Stimulated activated CD4-positive, alpha-beta T cell treated with anti-CD3 and anti-CD28 coated beads, Interleukin-4, amount 100 ng/mL, for 48 hours (primary cell): ENCODE measurements at places on chromosomes 11 and 22.

- no peak for DNase-seq
Observed at GRCh38 chr11:10646681-10647355, 46.7 kb downstream of the IRAG1 start.

GRCh38 chr11:12243911-12244550, 133.3 kb upstream of the PARVA start:
- no peak for DNase-seq

- DNase-seq = no peak
Observed at GRCh38 chr11:35160246-35160824, 21.4 kb downstream of the CD44 start.

DNA sequence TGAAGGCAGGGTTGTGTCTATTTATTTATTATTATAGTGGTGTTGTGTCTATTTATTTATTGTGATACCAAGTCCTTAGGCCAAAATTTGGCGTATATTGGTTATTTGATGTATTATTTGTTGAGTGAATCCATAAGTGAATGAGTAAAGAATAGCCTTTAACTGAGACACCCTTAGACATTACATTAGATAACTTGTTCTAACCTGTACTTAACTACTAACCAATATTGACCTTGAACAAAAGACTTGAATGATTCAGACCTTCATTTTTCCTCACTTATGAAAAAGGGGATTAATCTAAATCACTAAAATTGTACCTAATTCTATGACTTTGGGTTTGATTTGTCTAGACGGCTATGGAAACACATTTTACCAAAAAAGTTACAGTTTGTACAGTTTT, 370.5 kb downstream of the JRKL start:
- DNase-seq = no peak

GRCh38 chr11:12207384-12208150, 97.2 kb downstream of the MICAL2 start:
- peak; percentile 63 for DNase-seq

- DNase-seq = no peak
Observed at GRCh38 chr11:70522593-70523311, 124.4 kb downstream of the CTTN start.

- DNase-seq = no peak
Observed at GRCh38 chr22:50264104-50264745, 2.7 kb upstream of the MAPK12 start.

DNA sequence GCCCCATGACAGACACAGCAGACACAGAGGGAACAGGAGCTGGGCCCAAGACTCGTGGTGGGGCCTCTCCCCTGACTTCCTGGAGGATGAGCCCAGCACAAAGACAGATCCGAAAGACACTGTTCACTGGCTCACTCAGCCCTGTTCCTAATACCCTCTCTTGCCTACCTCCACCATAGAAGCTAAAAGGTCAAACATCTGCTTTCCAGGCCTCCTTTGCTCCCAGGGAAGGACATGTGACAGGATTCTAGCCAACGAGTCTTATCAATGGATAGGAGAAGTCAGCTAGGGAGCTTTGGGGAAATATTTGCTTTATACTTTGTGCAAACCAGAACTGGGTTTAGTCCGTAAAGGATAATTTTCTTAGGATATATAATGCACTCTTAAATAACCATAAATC, 8.4 kb upstream of the CLMP start:
- DNase-seq = no peak

GRCh38 chr22:24190596-24191208, 9.4 kb downstream of the SUSD2 start:
- DNase-seq = no peak

DNA sequence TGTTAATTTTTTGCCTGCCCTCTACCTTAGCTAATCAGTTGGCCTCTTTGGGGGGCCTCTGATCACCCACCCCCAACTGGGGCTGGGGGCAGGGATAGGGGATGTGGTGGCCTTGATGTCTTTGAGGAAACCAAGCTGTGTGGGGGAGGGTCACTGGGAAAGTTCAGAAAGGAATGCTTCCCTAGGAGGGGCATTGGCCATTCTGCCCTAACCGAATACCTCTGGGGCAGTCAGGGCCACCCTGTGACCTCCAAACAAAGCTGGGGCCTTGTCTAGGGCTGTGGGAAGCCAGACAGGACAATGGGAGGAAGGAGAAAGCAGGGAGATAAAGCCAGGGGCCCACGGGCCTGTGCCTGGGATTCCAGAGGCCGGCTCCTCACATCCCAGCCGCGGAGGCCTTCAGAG, 97.5 kb downstream of the TSPAN18 start:
- no peak for DNase-seq

DNA sequence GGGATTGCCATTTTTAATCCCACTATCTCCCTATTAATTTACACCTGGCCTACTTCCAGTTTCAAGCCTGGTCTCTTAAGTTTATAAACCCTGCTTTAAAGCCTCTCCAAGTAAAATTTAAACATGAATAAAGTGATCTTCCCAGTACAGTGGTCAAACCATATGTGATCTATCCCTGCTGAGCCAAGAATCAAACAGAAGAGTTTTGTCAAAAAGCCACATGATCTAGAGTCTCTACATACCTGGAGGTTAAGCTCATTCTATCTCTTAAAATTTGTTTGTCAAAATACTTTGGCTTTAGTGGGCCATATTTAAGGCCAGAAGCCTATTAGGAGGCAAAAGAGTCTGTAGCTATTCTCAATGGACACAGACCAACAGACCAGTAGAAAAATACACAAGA, 42.9 kb upstream of the DDI1 start:
- no peak for DNase-seq

- DNase-seq = no peak
Observed at GRCh38 chr11:129148487-129148886, 43.6 kb downstream of the ARHGAP32 start.

- no peak for DNase-seq
Observed at GRCh38 chr11:117662255-117662654, 134.8 kb downstream of the DSCAML1 start.

DNA sequence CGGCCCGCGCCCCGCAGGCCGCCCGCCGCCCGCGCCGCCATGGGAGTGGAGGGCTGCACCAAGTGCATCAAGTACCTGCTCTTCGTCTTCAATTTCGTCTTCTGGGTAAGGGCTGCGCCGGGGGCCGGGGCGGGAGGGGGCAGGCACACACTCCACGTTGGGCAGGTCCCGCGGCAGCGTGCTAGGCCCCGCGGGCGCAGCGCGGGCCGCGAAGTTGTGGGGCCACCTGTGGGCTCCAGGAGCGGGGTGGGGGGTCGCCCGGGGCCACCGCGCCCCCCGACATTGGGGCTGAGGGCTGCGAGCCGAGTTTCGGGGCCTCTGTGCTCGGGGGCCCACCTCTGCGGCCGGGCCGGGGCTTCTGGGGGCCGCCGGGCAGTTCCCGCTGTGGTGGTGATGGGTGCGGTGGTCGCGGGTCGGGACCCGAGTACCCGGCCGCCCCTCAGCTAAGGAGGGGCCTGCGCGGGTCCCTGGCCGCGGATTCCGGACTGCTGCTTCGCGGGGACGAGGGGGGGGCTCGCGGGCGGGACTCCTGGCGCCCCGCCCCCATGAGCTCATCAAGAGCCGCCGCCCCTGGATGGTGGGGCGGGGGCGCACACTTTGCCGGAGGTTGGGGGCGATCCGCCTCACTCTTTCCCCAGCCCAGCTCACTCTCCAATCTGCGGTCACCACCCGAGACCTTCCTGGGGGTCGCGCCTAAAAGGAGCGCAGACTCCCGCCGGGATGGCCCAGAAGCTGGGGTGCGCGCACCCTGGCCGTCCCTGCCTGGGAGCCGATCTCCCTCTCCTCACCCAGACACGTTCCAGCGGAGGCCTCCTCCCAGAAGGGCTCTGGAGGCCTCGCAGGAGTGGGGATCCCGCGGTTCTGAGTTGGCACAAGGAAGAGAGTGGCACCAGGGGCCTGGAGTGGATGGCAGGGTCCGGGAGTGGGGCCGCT, 667 bp downstream of the CD81 start:
- peak; percentile 49 for DNase-seq

DNA sequence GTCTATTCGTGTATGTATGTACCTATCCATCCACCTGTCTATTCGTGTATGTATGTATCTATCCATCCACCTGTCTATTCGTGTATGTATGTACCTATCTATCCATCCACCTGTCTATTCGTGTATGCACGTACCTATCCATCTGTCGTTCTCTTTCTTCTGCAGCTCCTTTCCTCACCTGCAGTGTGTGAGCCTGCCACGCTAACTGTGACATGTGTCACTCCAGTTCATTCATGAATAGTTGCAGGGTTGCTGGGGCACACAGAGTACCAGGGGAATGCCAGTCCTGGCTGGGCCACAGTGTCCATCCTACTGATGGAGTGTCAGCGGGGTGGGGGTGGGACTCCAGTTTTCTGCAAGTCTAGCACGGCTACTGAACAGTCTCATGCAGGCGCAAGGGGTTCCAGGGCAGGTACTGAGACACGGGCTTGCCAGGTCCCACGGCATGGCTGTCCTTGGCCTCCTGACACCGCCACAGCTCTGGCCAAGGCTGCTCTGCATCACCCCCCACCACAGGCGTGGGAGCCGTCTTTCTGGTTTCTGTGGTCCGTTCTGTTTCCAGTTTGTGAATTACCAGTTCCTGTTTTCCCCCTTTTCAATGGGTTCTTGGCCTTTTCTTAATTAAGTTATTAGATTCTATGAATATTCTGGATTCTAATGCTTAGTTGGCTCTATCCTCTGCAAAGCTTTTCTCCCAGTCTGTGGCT, 88.8 kb upstream of the CLDN5 start:
- no peak for DNase-seq

DNA sequence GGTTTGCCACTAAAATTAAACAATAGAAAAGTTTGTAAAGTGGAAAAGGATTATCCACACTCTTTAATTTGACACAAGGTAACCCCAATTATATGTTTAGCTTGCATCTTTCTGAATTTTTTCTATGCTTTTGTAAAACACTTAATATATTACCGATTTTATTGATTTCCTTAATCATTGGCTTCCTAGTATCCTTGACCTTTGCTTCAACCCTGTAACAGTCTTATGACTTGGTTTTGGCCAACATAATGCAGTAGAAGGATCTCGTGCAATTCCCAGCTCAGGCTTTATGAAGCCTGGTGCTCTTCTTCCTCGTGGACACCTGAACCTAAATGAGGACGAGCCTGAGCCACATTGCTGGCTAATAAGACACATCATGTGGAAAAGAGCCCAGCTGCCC, 23.6 kb upstream of the CASP4 start:
- no peak for DNase-seq

DNA sequence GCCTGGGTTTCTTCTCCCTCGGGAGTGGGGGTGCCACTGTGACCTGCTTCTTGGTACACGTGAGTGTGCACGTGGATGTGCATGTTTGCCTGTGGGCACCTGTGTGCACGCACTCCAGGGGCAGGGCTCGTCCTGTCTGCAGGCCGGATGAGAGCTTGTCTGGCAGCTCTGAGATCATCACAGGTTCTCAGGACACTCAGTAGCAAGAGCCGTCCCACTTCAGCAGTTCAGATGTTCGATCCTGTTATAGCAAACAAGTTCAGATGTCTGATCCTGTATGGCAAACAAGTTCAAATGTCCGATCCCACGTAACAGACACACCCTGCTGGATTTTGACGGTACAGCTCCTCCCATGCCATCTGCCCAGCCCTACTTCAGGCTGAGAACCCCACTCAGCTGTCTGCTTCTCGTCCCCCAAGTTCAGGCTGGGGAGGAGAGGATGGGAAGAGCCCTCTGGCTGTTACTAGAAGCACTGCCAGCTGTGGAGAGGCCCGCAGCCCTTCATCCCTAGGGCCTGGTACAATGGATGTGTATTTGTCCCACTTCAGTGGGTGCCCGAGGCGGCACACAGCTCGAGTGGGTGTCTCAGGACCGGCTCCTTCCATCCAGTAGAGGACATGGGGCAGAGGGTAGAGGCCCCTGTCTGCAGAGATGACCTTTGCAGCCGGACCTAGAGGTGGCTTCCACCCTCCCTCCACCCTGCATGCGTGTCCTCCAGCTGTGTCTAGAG, 1126.9 kb downstream of the BRD1 start:
- DNase-seq = no peak

- no peak for DNase-seq
Observed at GRCh38 chr22:30044881-30045493, 35.3 kb upstream of the HORMAD2 start.

DNA sequence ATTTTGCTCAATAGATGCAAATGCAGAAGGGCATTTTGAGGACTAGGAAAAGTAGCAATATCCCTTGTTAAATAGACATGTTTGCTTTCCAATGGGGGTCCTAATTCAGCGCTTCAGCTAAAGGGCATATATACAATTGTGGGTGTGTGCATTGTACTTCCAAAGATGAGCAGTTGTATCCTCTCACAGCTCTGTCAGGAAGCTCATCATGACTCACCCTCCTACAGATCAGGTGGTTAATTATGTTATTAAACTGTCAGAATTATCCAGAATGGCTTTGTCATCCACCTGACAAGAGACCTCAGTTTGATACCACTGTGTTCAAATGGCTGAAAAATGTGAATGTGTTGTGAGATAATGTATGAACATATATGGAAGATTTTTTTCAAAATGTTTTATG, 252.2 kb upstream of the MTNR1B start:
- no peak for DNase-seq

- no peak for DNase-seq
Observed at GRCh38 chr22:18101536-18101935, 9.1 kb upstream of the TUBA8 start.

GRCh38 chr11:44453871-44454270, 111.6 kb upstream of the CD82 start:
- DNase-seq = no peak
